Bronchial smooth muscle cell (primary cell): ENCODE measurements at places on chromosomes 5 and 9. TPM values are rescaled to one million over a fixed set of nuclear protein-coding genes. Genes with fewer than 3 reads are reported as not detected.

Gene EDIL3
- 15.3 and 44.8 TPM in 2 replicates for total RNA-seq

Gene SHROOM1
- total RNA-seq, result 2.7 and 3.5 TPM in 2 replicates

Gene SPATA9
- 0.43 and 0.47 TPM in 2 replicates for total RNA-seq

Gene SYK
- total RNA-seq, result under 0.01 TPM in 1 of 2 replicates, not detected in the other

Gene ANGPTL2
- total RNA-seq, result 55.8 and 75.3 TPM in 2 replicates

Gene SCGB3A2
- total RNA-seq, result not detected in 2 replicates

Gene SPINK13
- not detected in 2 replicates for total RNA-seq

Gene MORN5
- 0.60 TPM in 1 of 2 replicates, not detected in the other for total RNA-seq

Gene SGCD
- 4.4 and 10.2 TPM in 2 replicates for total RNA-seq

Gene FAM240B
- not detected in 2 replicates for total RNA-seq

Gene NRG2
- total RNA-seq, result 0.32 and 0.60 TPM in 2 replicates

Gene HRH2
- total RNA-seq, result under 0.01 TPM in 1 of 2 replicates, not detected in the other

Gene GRIN3A
- not detected in 2 replicates for total RNA-seq

Gene SUB1
- 123 and 177 TPM in 2 replicates for total RNA-seq

Gene COMMD10
- 14.3 and 28.8 TPM in 2 replicates for total RNA-seq
